ENCODE measurements at places on chromosomes 1 and 21.

- DNase-seq, result no peak
Measured at GRCh38 chr1:101316799-101317198, 80.0 kb downstream of the S1PR1 start.

DNA sequence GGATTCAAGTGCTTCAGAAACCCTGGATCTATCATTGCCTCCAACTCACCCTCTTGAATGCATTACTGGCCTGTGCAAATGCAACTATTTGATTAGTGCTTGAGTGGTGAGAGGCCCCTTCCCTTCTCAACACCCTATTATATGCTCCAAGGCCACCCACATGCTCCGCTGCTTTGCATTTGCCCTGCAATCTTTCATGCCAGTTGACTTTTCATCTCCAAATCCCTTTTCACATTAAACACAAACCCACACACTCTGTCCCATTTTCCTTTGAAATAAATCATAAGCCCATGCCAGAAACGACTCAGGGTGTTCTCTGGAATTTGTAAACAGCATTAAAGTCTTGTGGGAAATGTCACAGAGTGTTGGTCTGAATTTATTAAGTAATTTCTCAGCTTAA, 78.9 kb upstream of the CTTNBP2NL start:
- no peak for DNase-seq

GRCh38 chr1:244448279-244449036, 3.3 kb downstream of the ADSS2 start:
- no peak for DNase-seq

DNA sequence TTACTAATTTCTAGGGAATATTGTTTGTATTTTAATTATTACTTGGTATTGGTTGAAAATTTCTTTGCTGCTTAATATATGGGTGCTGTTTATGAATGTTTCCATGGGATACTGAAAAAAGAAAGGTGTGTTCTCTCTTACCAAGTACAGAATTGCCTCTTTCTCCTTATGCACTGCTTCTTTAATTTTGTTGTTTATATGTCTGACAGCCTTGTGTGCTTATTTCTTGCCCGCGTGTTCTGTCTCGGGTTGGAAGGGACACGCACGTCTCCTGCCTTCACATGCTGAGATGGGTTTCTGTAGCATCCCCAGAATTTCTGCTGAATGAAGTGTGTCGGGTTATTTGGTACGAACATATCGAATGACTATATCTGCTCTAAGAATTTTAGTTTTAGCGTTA, 51.1 kb downstream of the AGPAT3 start:
- DNase-seq, result peak; percentile 66

GRCh38 chr1:70093250-70093975, 112.0 kb downstream of the LRRC40 start:
- DNase-seq, result no peak

- peak; percentile 63 for DNase-seq
Measured at GRCh38 chr1:43706598-43707189, 642 bp upstream of the ST3GAL3 start.

- DNase-seq, result no peak
Measured at GRCh38 chr1:172134087-172134731, 286.3 kb upstream of the C1orf105 start.

- DNase-seq, result no peak
Measured at GRCh38 chr1:20365421-20366055, 74.9 kb downstream of the VWA5B1 start.

GRCh38 chr1:75785320-75785982, 605 bp upstream of the RABGGTB start:
- no peak for DNase-seq

DNA sequence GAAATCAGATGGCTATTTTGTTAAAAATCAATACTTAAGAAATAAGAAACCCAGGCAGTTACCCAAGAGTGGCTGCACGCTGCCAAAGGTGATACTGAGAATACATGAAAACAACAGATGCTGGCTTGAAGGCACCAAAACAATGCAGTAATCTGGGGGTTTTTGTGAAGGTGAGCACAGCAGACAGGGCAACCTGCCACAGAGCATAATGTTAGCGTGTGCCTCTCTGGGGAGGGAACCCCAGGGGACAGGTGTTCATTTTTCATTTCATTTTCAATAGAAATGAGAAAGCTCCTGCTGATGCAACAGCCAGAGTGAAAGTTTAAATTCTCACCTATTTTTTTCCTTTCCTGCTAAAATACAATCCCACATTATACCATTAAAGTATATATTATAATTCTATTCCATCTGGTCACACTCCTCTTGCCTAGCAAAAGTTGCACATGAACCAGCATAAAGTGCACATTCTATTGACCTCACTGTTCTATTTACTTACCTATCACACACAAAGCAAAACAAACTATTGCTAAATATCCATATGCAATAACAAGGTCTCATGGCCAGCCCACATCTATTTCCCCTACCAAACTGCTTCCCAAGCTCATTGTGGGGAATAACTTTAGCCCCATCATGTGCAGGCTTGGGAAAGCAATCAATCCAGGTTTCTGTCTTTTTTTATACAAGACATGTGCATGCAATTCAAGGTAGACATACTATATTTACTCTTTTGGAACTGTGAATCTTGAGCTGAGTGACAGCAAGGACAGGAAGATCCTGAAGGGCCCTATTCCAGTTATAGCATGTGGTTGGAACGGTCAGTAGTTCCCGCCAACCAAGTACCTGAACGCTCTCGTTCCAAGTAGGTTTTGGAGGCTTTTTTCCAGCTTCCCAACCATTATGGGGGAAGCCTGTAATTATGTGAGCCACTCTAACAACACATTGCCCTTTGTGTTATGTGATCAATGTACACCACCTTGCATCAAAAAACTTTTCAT, 173.6 kb downstream of the RERE start:
- DNase-seq, result no peak

DNA sequence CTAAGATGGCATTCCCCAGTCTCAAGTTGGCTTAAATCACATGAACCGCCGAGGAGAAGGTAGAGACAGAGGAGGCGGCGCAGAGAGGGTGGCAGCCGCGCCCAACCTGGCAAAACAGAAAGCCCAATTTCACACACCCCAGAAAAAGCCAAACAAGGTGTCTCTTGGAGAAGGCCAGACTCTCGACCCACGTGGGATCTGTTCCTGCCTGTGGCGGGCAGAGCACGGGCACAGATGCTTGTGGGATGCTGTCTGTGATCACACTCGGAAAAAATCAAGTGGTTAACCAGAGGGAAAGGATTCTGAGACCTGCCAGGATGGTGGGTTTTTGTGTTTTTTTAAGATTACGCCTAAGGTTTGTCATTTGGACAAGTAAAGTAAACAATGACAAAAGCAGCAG, 80.7 kb downstream of the MRPL37 start:
- DNase-seq, result no peak

DNA sequence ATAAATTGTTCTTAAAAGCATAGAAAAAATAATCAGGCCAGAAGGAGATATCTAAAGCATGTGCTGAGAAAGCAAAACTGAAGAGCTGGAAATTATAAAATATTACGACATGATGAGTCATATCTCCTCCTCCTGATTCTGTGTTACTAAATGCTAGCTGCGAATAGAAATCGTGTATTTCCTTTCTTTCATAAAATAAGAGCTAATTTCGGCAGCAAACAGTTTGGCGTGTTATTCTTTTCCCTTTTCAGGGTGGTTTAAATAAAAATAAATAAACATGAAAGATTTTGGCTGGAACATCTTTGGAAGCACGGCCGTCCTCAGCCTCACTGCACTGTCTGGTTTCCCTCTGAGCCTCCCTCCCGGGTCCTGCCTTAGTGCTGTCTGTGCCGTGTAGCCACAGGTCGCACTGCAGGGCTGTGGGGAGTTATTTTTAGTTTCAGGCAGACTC, 56.0 kb downstream of the ADARB1 start:
- peak; percentile 86 for DNase-seq

- DNase-seq, result peak; percentile 53
Measured at GRCh38 chr1:234978397-234979295, 150.0 kb downstream of the TOMM20 start.
